Stimulated activated CD8-positive, alpha-beta memory T cell treated with anti-CD3 and anti-CD28 coated beads, Interleukin-4, amount 100 ng/mL, for 24 hours (primary cell): ENCODE measurements at places on chromosomes 11 and 22.

DNA sequence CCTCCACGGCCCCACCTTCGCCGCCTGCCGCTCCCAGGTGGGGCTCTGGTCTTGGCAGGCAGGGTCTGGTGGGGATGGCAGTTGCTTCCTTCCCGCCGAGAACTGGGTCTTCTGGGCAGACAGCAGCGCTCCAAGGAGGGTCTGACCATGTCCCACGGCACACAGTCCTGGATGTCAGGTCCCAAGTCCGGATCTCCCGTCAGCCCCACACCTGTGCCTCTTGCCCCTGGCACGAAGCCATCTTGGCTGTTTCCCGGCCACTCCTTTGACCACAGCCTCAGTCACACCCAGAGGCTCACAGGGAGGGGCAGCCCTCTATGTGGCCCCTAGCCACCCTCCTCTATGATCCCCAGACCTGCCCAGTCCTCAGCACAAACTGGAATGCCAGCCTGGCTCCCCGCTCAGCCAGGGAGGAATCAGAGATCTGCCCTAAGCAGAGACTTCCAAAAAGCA is 14.3 kb downstream of the MUC5B start:
- no peak for DNase-seq

- DNase-seq = no peak
Measured at GRCh38 chr22:50184004-50184901, 1.5 kb upstream of the TRABD start.

DNA sequence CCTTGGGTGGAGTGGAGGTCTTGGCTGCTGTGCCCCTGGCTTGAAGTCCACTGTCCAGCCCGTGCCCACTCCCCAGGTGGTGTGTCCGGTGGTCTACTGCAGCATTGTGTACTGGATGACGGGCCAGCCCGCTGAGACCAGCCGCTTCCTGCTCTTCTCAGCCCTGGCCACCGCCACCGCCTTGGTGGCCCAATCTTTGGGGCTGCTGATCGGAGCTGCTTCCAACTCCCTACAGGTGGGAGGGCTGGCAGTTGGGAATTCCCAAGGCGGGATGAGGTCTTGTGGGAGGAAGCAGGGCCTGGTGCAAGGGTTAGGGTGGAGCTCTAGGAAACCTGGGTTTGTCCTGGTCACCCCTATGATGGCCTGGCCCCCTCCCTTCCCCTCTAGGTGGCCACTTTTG is 8.4 kb upstream of the NLRX1 start:
- no peak for DNase-seq

- no peak for DNase-seq
Measured at GRCh38 chr11:126598344-126599216, 243.1 kb downstream of the ST3GAL4 start.

DNA sequence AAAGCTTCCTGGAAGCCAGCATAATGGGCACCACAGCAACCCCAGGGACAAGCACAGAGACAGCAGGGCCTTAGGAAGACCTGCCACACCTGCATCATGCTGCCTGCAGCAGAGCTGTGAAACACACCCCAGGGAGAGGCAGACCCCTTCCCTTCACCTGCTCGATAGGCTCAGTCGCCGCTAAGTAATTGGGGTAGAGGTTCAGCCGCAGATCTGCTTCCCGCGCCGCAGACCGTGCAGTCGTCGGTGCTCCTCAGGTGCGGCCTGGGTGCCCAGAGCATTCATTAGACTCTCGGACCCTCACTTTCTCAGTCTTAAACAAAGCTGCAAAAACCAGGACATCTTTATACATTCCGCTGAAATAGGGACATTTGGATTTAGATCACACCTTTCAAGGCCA is 2.9 kb downstream of the DUSP18 start:
- no peak for DNase-seq

DNA sequence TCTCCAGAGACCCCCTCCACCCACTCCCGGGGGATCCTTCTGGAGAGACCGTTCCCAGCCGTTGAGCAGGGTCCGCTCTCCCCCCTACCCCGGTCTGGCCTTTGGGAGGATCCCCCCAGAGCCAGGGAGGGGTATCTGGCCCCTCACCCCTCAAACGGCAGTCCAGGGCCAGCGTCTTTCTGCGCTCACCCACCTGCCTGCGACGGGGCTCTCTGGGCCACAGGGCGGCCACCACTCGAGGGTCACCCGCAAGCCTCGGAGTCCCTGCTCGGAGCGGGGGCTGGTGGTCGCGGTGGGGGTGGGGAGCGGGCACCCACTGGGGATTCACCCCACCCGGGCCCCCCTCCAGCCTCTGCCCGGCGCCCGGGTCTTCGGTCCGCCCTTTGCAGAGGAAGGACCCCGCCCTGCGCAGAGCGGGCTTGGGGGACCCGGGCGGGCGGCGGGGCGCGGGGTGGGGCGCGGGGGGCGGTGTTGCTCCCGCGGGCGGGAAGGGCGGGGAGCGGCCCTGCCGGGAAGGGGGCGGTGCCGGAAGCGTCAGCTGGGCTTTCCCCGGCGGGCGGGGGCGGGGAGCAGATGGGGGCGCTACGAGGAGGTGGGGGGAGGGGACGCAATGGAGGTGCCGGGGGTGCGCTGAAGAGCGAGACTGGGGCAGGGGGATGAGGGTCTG is 16.6 kb downstream of the CRELD2 start:
- peak; percentile 87 for DNase-seq

DNA sequence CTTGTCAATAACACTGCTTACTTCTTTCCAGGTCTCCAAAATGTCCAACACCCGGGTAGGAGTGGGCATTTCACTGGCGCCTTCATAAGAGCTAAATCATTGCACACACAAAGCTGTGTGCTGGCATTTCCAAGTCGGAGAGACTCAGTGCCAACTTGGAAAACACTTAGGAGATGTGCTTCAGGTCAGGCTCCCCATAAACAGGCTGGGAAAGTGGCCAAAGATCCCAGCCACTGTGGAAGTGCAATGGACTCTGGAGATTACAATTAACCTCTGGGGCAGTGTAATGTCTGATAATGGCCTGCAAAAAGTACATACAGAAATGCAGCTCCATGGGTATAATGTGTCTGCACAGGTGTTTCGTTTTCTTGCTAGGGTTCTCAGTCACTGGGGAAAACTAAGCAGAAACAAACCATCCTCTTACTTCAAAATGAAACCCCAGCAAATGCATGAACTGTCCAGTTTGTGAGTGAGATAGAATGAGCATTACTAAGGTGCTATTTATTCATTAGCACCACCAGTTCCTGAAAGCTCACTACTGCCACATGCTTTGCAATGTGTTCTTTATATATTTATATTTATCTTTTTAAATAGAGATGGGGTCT is 79.0 kb downstream of the ABTB2 start:
- DNase-seq = no peak
